ENCODE measurements at places on chromosomes 7 and 10.

GRCh38 chr7:73577627-73578341 is 595 bp downstream of the TBL2 start:
- DNase-seq, result no peak

GRCh38 chr10:76251841-76252671 is 820.6 kb downstream of the LRMDA start:
- DNase-seq, result no peak

DNA sequence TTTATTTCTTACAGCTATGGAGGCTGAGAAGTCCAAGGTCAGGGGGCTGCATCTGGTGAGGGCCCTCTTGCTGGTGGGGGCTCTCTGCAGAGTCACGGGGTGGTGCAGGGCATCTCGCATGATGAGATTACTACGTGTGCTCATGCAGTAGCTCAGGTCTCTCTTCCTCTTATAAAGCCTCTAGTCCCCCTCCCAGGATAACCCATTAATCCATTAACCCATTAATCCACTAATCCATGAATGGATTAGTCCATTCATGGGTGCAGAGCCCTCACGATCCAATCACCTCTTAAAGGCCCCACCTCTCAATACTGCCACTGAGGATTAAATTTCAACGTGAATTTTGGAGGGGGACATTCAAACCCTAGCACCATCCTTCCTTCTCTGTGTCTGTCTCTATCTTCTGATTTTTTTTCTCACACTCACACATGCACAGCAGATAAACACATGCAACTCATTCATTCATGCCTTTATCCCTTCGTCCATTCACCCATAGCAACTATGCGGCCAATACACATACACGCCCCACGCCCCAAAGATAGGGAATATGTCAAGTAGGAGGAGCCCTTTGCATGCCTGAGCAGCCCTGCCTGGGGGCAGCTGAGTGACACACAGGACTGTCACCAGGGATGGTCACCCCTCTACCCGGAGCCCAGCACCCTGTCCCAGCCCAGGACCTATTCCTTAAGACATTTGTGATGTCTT is 86.5 kb downstream of the C10orf105 start:
- DNase-seq, result no peak

GRCh38 chr7:333393-333764 is 43.4 kb downstream of the FOXL3 start:
- no peak for DNase-seq

- DNase-seq, result no peak
These were observed 140.1 kb downstream of the HGF start for GRCh38 chr7:81629702-81630101.

- no peak for DNase-seq
These were observed 65.7 kb upstream of the PARD3 start for GRCh38 chr10:34880817-34881216.

DNA sequence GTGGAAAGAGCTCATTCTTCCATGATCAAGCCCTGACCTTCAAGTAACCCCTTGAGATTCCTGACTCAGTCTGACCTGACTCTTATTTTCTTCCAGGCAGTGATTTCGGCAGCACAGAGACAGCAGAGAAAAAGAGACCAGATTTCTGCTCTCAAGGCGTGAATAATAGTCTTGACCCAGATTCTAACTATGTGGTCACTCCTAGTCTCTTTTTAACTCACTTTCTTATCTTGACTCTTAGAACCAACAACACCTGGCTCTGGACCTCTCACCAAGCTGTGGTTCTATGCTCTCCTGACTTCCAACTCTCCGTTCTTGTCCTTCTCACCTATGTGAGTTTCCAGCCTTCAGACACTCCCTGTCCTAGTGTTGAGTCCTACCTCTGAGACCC is 36.9 kb upstream of the KDM7A start:
- no peak for DNase-seq

GRCh38 chr10:88986549-88987242 is 3.9 kb upstream of the FAS start:
- no peak for DNase-seq

DNA sequence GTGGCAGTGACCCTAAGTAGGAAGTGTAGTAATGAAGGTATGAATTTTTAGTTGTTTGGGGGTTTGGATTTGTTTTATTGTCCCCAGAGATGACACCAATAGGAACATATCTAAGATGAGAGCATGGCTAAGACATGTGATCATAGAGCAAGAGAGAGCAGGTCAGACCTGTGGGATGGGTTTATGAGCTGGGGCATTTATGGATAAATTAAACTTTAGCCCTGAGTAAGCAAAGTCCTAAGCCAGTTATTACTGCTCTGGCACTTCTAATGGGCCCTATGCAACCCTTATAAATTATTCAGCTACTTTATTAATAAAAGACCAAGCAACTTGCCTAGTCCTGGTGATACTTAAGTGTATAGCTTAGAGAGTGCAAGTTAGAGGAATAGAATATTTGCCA is 85.1 kb downstream of the LRRC4 start:
- DNase-seq, result no peak

DNA sequence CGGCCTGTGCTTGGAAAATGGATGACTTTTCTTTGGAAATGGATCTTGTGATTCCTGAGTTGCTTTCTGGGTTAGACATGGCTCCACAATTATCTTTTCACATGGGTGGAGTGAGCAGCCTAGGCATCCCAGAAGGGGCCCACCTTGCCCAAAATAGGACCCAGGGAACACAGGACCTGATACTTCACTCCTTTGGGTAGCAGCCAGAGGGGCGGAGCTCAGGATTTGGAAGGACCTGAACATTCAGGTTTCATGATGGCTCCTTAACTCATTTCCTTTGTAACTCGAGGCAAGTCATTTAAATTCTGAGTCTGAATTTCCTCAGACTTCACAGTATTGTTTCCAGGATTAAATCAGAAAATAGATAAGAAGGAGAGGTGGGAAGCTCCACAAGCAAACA is 178.3 kb upstream of the ZMIZ1 start:
- DNase-seq, result no peak

DNA sequence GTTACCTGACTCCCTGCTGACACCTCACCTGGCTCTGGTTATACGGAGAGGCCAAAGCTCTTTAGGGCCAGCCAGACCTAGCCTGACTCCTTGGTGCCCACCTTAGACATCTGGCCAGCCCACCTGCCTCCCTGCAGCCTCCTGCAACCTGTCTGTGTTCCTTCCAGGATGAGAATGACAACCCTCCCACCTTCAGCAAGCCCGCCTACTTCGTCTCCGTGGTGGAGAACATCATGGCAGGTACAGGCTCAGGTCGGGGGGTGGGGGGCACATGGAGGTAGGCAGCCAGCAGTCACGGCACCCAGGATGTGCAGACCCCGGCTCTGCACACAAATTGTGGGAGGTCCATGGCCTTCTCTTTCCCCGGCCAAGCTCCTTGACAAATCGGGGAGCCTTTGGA is 32.1 kb downstream of the C10orf105 start:
- no peak for DNase-seq

DNA sequence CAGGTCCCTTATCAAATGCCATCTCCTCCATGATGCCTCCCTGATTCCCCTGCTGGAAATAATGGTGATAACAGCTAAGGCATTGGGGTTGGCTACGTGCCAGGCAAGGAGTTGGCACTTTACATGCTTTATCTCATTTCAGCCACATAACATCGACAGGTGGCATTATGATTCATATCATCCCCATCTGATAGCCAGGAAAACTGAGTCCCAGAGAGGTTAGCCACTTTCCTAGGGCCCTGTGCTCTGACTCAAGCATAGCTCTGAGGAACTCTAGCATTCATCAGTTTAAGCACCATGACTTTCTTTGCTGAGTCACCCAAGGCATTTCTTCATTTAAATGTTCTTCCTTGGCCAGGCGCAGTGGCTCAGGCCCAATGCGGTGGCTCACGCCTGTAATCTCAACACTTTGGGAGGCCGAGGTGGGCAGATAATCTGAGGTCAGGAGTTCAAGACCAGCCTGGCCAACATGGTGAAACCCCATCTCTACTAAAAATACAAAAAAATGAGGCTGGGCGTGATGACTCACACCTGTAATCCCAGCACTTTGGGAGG is 6.6 kb downstream of the LEP start:
- no peak for DNase-seq

DNA sequence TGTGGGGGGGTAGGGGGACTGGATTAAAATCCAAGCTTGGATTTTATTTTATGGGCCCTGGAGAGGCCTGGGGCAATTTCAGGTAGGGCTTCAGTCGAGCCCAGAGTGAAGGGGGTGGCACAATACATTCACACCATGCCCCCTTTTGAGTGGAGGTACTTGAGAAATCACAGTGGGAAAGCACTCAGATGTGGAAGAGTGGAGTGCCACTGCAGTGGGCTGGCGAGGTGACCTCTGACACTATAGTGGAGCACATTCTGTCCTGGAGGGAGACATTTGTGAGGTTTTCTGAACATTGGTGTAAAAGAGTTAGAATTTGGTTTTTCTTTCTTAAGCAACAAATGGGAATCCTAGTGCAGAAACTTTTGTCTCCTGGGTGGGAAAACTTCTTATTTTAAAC is 143.2 kb downstream of the WNT2 start:
- DNase-seq, result no peak

DNA sequence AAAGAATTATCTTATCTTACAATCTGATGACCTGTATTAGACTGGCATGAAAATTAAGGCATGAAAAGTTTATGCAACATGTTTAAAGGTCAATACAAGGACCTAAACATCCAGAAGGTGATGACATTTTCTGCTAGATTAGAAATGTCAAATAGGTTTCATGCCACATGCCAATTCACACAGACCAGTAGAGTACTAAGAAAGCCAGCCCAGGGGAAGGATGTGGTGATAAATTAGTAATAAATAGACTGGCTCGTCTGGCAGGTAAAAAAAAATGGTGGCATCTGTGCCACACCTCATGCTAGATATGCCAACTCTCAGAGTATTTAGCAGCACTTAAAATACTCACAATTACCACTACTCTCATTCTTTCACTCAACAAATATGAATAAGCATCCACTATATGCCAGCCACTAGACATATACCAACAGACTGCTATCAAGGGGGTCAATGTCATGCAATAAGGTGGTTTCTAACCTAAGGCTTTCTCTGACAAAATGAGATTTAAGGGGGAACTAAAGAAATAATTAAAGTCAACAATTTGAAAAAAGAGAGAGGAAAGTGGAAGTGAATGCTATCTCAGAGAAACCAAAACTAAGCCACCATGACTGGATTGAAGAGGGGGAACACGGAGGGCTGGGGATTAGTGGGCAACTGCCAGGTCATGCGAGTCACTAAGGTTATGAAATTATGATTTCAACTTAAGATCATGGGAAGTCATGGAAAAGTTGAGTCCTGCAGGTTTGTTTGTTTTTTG is 83.5 kb downstream of the SGMS1 start:
- DNase-seq, result no peak

GRCh38 chr7:141928146-141928844 is 12.1 kb downstream of the OR9A4 start:
- DNase-seq, result no peak

All from NCI-H187 (cell line).